Epithelial cell of alveolus of lung (primary cell): ENCODE measurements at places on chromosomes 6 and 20. TPM values are rescaled to one million over a fixed set of nuclear protein-coding genes. Genes with fewer than 3 reads are reported as not detected.

The LY6G6D gene
- total RNA-seq: not detected in 2 replicates

The MYLIP gene
- 2.3 and 5.3 TPM in 2 replicates for total RNA-seq

The LHFPL5 gene
- total RNA-seq: not detected in 2 replicates

The L3MBTL1 gene
- total RNA-seq: 0.39 and 2.5 TPM in 2 replicates

The SNTA1 gene
- total RNA-seq: 12.4 and 13.5 TPM in 2 replicates

The PCSK2 gene
- total RNA-seq: 0.48 TPM in 1 of 2 replicates, not detected in the other

The STX11 gene
- 0.40 and 2.6 TPM in 2 replicates for total RNA-seq

The PCMT1 gene
- total RNA-seq: 90.1 and 121 TPM in 2 replicates

The HIVEP2 gene
- total RNA-seq: 10.7 and 14.8 TPM in 2 replicates

The RAET1L gene
- total RNA-seq: not detected in 2 replicates

The ASIP gene
- not detected in 2 replicates for total RNA-seq

The FAXC gene
- 2.2 and 3.8 TPM in 2 replicates for total RNA-seq

The FBXO9 gene
- 18.4 and 29.1 TPM in 2 replicates for total RNA-seq

The ITPA gene
- total RNA-seq: 43.6 and 75.8 TPM in 2 replicates

The PI16 gene
- total RNA-seq: under 0.01 TPM in 1 of 2 replicates, not detected in the other

The CYP39A1 gene
- total RNA-seq: 1.9 and 3.4 TPM in 2 replicates

The TFAP2D gene
- not detected in 2 replicates for total RNA-seq

The SLC17A2 gene
- total RNA-seq: not detected in 2 replicates

The PCNA gene
- total RNA-seq: 108 and 185 TPM in 2 replicates

The TRERF1 gene
- 5.9 and 11.9 TPM in 2 replicates for total RNA-seq

The MYBL2 gene
- 9.4 and 32.3 TPM in 2 replicates for total RNA-seq

The HDGFL1 gene
- total RNA-seq: not detected in 2 replicates

The KIF25 gene
- 0.56 TPM in 1 of 2 replicates, not detected in the other for total RNA-seq

The PRND gene
- total RNA-seq: 0.26 and 0.48 TPM in 2 replicates

The CCN5 gene
- 5.0 TPM in 1 of 2 replicates, not detected in the other for total RNA-seq

The TNFRSF6B gene
- total RNA-seq: 3.6 and 144 TPM in 2 replicates

The SRSF6 gene
- total RNA-seq: 46.9 and 70.1 TPM in 2 replicates

The TMEM181 gene
- 21.1 and 31.4 TPM in 2 replicates for total RNA-seq

The MOXD1 gene
- 16.0 and 20.6 TPM in 2 replicates for total RNA-seq

The UQCC2 gene
- 18.8 and 65.6 TPM in 2 replicates for total RNA-seq

The BPIFA1 gene
- total RNA-seq: not detected in 2 replicates

The CYP24A1 gene
- total RNA-seq: 2.1 TPM in 1 of 2 replicates, not detected in the other

The OPN5 gene
- total RNA-seq: not detected in 2 replicates

The KCNQ5 gene
- 0.32 and 0.65 TPM in 2 replicates for total RNA-seq

The SLC16A10 gene
- total RNA-seq: 0.08 TPM in 1 of 2 replicates, not detected in the other

The BHLHE23 gene
- total RNA-seq: not detected in 2 replicates

The AAR2 gene
- 33.4 and 36.0 TPM in 2 replicates for total RNA-seq

The PAX1 gene
- total RNA-seq: not detected in 2 replicates

The MRPS18B gene
- total RNA-seq: 66.7 and 68.2 TPM in 2 replicates

The HLA-DQA2 gene
- total RNA-seq: not detected in 2 replicates

The ID4 gene
- 0.52 and 11.9 TPM in 2 replicates for total RNA-seq
